MG63 (cell line): ENCODE measurements at places on chromosomes 5 and 9. TPM values are rescaled to one million over a fixed set of nuclear protein-coding genes. Genes with fewer than 3 reads are reported as not detected.

Gene OR1Q1
- total RNA-seq = not detected in 2 replicates

Gene CHSY3
- total RNA-seq = not detected in 2 replicates

- no peak for DNase-seq
Measured at GRCh38 chr9:93864032-93864431, 91.1 kb downstream of the BARX1 start.

DNA sequence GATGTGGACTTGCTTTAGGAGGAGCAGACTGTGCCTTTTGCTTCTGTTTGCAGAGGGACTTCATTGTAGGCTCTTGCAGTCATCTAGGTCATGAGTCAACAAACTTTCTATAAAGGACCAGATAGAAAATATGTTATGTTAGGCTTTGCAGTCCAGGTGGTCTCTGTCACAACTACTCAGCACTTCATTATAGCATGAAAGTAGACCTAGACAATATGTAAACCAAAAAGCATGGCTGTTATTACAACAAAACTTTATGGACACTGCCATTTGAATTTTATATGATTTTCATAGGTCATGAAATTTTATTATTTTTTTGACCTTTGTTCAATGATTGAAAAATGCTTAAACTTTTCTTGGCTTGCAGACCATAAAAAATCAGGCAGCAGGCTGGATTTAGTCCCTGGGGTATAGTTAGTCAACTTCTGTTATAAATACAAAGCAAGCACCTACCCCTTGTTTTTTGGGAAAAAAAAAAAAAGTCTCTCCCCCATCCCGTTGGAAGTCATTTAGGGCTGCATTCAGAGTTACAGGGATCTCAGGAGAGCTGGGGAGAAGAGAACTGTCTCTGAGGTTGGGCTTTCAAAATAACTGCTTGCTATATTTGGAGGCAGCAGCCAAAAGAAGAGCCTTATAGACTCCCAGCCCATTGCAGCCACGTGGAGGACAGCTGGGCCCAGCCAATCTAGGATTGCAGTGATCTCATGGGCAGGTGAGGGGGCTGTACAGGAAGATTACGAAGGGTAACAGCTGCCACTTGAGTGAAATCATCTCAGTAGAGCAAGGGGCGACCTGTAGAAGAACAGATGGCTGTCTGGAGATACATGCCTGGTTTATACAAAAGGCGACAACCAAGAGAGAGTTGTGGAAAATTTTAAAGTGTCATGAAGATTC is 136.6 kb upstream of the TNC start:
- no peak for DNase-seq

- no peak for DNase-seq
Measured at GRCh38 chr9:129664746-129665388, 580 bp upstream of the PRRX2 start.

- no peak for DNase-seq
Measured at GRCh38 chr9:93826209-93826608, 128.9 kb downstream of the BARX1 start.

- DNase-seq = no peak
Measured at GRCh38 chr9:132283863-132284262, 70.9 kb downstream of the SETX start.

GRCh38 chr5:139079225-139079990 is 118.8 kb downstream of the SIL1 start:
- DNase-seq = no peak

- DNase-seq = no peak
Measured at GRCh38 chr5:107391787-107392186, 278.9 kb downstream of the EFNA5 start.
